GM23338 (cell line): ENCODE measurements at places on chromosomes 7 and 10.

GRCh38 chr10:37754538-37755323, 102.7 kb downstream of the ZNF248 start:
- H3K36me3 ChIP-seq, result no peaks in the 10 kb centered on the region
- no peaks in the 10 kb centered on the region for H3K4me1 ChIP-seq
- H3K27ac ChIP-seq, result no peak overlapping the region
- H3K4me3 ChIP-seq, result no peak overlapping the region
- no peaks in the 10 kb centered on the region for H3K27me3 ChIP-seq

- peaks cover 37% of the 10 kb centered on the region for H3K4me1 ChIP-seq
- H3K27me3 ChIP-seq, result peaks cover 23% of the 10 kb centered on the region
- peak overlapping the region; percentile 63 for H3K4me3 ChIP-seq
- H3K27ac ChIP-seq, result no peak overlapping the region; the same call in 1 of the 2 replicates
Observed at GRCh38 chr7:82443036-82443546, 486 bp downstream of the CACNA2D1 start.

- H3K27ac ChIP-seq, result peak overlapping the region; percentile 28
- H3K4me1 ChIP-seq, result peaks cover 4% of the 10 kb centered on the region
- no peaks in the 10 kb centered on the region for H3K27me3 ChIP-seq
- DNase-seq, result no peak
Observed at GRCh38 chr7:98329100-98329790, 47.8 kb downstream of the BRI3 start.

- no peak overlapping the region for H3K4me3 ChIP-seq
- H3K36me3 ChIP-seq, result no peaks in the 10 kb centered on the region
- DNase-seq, result no peak
- H3K27ac ChIP-seq, result no peak overlapping the region
- no peaks in the 10 kb centered on the region for H3K4me1 ChIP-seq
Observed at GRCh38 chr7:922334-923107, 32.0 kb downstream of the ADAP1 start.

DNA sequence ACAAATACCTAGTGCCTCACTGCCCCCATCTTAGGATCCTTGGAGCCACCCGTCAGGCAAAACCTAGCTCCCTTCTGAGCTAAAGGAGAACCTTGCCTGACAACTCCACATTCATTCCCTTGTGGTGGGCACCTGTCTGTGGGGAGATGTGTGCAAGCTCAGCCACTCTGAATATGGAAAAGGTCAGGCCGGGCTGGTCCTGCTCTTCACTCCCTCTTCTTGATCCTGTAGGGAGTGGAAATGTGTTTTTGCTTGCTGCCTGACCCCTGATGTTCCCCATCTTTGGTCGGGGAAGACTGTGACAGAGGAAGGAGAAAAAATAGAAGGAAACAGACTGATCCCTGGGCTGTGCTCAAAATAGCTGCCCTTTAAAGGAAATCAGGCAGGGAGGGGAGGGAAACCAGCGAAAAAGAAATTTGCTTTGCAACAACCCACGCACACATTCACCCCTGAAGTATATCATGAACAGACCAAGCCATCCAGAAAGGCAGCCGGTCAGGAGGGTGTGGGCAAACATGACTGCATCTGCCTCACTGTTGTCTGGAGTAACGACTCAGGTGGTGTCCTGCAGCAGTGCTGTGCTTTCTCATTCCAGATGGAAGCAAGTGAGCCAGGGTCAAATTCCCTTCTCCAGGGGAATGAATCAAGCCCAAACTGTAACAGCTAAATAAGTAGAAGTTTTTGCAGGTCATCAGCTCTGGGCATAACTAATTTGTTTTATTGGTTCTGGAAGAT, 74.0 kb downstream of the SCRN1 start:
- H3K4me1 ChIP-seq, result no peaks in the 10 kb centered on the region
- H3K27ac ChIP-seq, result no peak overlapping the region
- H3K27me3 ChIP-seq, result no peaks in the 10 kb centered on the region
- no peak overlapping the region for H3K4me3 ChIP-seq
- no peak for DNase-seq
- H3K36me3 ChIP-seq, result no peaks in the 10 kb centered on the region

- H3K4me3 ChIP-seq, result no peak overlapping the region
- H3K27me3 ChIP-seq, result no peaks in the 10 kb centered on the region
- no peak overlapping the region for H3K27ac ChIP-seq
Observed at GRCh38 chr10:69232252-69232651, 12.1 kb downstream of the HKDC1 start.

DNA sequence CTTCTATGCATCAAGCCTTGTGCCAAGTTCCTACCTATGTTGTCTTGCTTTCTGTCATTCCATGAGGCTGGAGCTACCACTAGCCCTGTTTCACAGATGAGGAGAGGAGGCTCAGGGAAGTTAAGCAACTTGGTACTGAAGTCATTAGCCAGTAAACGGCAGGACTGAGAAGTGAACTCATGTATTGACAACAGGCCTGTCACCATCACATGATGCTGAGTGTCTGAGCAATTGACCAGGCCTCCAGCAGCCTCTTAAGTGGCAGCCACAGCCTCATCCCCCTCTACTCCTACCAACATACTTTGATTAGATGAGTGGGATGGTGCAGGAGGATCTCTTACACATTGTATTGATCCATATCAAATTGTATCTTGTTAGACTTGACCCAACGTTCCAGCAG, 317.6 kb downstream of the GRID1 start:
- no peaks in the 10 kb centered on the region for H3K4me1 ChIP-seq
- no peak overlapping the region for H3K27ac ChIP-seq
- no peak overlapping the region for H3K4me3 ChIP-seq
- no peaks in the 10 kb centered on the region for H3K36me3 ChIP-seq
- H3K27me3 ChIP-seq, result no peaks in the 10 kb centered on the region
- no peak for DNase-seq

DNA sequence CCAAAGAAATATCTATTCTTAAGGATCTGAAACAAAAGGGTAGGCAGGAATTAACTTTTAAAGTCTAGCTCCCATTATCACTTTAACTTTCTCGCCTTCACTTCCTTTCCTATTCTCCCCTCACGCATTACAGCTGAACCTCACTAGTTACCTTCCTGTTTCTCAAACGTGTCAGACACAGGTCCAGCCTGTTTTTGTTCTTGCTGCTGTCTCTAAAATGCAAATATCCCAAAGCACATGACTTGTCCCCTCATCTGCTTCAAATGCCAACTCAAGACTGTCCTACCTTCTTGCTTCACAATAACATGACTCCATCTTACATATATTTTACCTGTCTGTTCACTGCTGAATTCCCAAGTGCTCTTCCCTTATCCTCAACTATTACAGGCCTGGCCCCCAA, 17.6 kb downstream of the ZDHHC6 start:
- DNase-seq, result no peak
- no peak overlapping the region for H3K4me3 ChIP-seq
- H3K4me1 ChIP-seq, result no peaks in the 10 kb centered on the region

- peak; percentile 65 for DNase-seq
- no peaks in the 10 kb centered on the region; the same call in 1 of the 2 replicates for H3K36me3 ChIP-seq
Observed at GRCh38 chr7:152959610-152960009, 200.1 kb downstream of the ACTR3B start.

- H3K27me3 ChIP-seq, result no peaks in the 10 kb centered on the region
- peak; percentile 86 for DNase-seq
- H3K36me3 ChIP-seq, result no peaks in the 10 kb centered on the region; the same call in 1 of the 2 replicates
- peak overlapping the region; percentile 76; the same call in 1 of the 2 replicates for H3K27ac ChIP-seq
Observed at GRCh38 chr7:2760098-2760889, 72.3 kb downstream of the AMZ1 start.

- H3K4me3 ChIP-seq, result no peak overlapping the region
- no peak overlapping the region for H3K27ac ChIP-seq
- H3K36me3 ChIP-seq, result no peaks in the 10 kb centered on the region
- peak; percentile 48 for DNase-seq
- 0 out of 2 replicates have a peak, but pooled peaks cover 6% of the 10 kb centered on the region for H3K4me1 ChIP-seq
Observed at GRCh38 chr7:107643407-107643806, 17.2 kb upstream of the SLC26A4 start.

GRCh38 chr10:12719365-12719764, 282.1 kb downstream of the CCDC3 start:
- H3K27me3 ChIP-seq, result no peaks in the 10 kb centered on the region
- no peak for DNase-seq
- H3K36me3 ChIP-seq, result no peaks in the 10 kb centered on the region
- no peak overlapping the region for H3K27ac ChIP-seq

DNA sequence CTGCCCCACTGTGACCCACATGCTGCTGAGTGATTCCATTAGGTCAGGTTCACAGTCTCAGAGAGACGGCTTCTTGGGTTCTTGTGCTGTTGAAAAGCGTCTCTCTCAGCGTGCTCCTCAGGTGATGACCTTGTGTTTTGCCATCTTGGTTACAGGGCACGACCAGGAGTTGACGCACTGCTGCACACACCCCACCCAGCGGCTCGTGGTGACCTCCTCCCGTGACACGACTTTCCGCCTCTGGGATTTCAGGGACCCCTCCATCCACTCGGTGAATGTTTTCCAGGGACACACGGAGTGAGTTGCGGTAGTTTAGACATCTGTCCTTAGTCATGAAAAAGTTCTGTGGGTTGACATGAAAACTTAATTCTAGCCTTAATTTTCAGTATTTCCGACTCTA, 48.8 kb downstream of the WDR37 start:
- H3K4me1 ChIP-seq, result no peaks in the 10 kb centered on the region
- H3K27me3 ChIP-seq, result no peaks in the 10 kb centered on the region
- H3K4me3 ChIP-seq, result no peak overlapping the region
- no peak for DNase-seq
- no peaks in the 10 kb centered on the region for H3K36me3 ChIP-seq
- H3K27ac ChIP-seq, result 0 out of 2 replicates have a peak overlapping the region, but pooled peaks have one; percentile 50

- H3K27me3 ChIP-seq, result no peaks in the 10 kb centered on the region
- DNase-seq, result no peak
- H3K36me3 ChIP-seq, result no peaks in the 10 kb centered on the region
- no peak overlapping the region for H3K27ac ChIP-seq
- H3K4me3 ChIP-seq, result no peak overlapping the region
Observed at GRCh38 chr10:7378602-7379403, 32.0 kb downstream of the SFMBT2 start.

DNA sequence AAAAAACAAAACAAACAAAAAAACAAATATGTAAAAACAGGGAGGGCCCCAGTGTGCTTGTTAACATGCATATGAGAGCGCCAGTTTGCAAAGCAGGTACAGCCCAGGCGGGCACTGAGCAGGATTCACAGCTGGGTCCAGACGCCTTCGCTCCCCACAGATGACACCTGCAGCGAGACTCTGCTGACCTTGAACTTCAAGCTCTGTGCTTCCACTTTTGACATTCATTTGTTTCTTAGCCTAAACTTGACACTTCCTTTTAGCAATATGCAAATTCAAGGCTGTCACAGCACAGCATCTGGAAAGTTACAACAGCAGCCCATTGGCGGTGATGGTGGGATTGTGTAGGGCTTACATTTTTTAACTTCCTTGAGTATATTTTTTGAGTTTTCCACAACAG, 88.8 kb upstream of the TNS3 start:
- H3K36me3 ChIP-seq, result no peaks in the 10 kb centered on the region
- H3K27me3 ChIP-seq, result no peaks in the 10 kb centered on the region
- H3K27ac ChIP-seq, result no peak overlapping the region
- peaks cover 22% of the 10 kb centered on the region for H3K4me1 ChIP-seq
- DNase-seq, result peak; percentile 14

DNA sequence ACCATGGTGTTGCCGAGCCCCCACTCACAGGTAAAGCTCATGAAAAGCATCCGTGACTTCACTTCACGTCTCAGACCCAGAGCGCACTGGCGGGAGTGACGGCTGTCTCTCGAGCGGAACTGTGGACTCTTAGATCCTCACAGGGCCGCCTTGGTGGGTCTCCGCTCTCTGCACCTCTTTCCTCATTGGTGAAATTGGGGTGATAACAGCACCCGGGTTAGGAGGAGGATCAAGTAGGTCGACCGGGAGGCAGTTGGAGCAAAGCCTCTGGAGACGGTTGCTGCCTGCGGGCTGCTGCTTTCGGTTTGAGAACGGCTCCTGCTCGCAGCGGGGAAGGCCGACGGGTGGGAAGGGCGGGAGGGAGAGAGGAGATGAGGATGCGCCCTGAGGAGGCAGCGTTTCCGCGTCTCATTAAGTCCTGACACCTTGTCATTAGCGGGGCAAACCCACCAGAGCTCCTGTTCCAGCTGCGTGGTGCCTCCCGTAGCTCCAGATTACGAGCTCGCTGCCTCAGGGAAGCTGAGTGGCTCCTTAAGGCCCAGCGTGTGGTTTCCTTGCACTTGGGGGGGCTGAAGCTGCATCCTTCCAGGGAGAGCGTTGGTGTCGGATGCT, 51.9 kb upstream of the CFAP46 start:
- H3K27ac ChIP-seq, result no peak overlapping the region
- no peak overlapping the region for H3K4me3 ChIP-seq
- DNase-seq, result no peak
- H3K4me1 ChIP-seq, result no peaks in the 10 kb centered on the region

DNA sequence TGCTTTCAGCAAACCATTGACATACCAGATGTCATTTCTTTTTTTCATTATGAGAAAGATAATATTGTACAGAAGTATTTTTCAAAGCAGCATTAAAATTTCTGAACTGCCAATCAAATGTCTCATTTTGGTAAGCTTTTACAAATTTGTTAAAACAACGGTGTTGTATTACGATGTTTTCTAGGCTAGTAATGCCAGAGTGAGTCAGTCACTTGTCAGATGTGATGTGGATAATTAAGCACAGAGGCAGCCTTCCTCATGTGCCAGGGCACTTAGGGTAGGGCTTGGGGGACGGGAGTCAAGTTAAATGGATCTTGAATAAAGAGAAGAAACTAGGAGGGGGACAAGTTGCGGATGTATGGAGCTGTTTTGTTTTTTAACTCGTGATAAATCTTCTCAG, 10.1 kb downstream of the PSTK start:
- DNase-seq, result no peak
- H3K4me3 ChIP-seq, result no peak overlapping the region
- H3K36me3 ChIP-seq, result peaks cover 3% of the 10 kb centered on the region; the same call in 1 of the 2 replicates
- no peaks in the 10 kb centered on the region for H3K4me1 ChIP-seq
- H3K27ac ChIP-seq, result no peak overlapping the region

GRCh38 chr7:86833360-86833759, 189.7 kb downstream of the GRM3 start:
- no peak overlapping the region for H3K27ac ChIP-seq
- H3K4me1 ChIP-seq, result no peaks in the 10 kb centered on the region
- H3K27me3 ChIP-seq, result no peaks in the 10 kb centered on the region
- H3K36me3 ChIP-seq, result no peaks in the 10 kb centered on the region
- DNase-seq, result no peak

- H3K4me1 ChIP-seq, result no peaks in the 10 kb centered on the region
- H3K36me3 ChIP-seq, result peaks cover 4% of the 10 kb centered on the region; the same call in 1 of the 2 replicates
Observed at GRCh38 chr10:132602614-132603013, 65.0 kb downstream of the INPP5A start.

DNA sequence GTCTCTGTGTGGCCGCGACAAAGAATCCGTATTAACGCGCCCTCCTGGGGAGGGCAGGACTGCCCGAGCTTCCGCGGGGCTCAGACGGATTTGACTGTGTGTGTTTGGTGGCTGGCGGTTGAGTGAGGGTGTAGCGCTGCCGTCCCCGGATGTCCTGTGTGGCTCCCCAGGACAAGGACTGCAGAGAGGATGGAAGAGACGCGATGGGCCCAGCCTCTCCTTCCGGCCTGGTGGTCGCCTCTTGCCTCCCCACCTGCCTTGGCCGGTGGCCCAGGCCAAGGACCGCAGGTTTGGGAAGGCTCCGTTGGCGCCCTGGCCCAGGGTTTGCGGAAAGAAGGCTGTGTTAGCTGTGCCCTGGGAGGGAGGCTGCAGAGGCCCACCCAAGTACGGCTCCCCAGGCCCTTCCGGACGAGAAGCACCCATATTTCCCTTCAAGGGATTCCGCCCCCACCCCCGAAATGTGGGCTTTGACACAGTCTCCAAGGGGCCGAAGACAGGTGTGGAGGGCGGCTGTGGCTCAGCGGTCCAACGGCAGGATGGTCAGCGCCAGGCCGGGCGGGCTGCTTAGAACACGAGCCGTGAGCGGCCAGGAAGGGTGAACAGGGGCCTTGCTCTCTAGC, 2.3 kb downstream of the UNCX start:
- no peak overlapping the region for H3K27ac ChIP-seq
- DNase-seq, result peak; percentile 72
- H3K36me3 ChIP-seq, result no peaks in the 10 kb centered on the region
- H3K4me3 ChIP-seq, result peak overlapping the region; percentile 49
- H3K27me3 ChIP-seq, result peaks cover 93% of the 10 kb centered on the region
- peaks cover 52% of the 10 kb centered on the region for H3K4me1 ChIP-seq
